ENCODE measurements at places on chromosomes 12 and 14.

GRCh38 chr12:93671044-93671443 lies 6.1 kb upstream of the CRADD start:
- no peaks in the 10 kb centered on the region for H3K36me3 ChIP-seq
- H3K27ac ChIP-seq, result no peak overlapping the region
- DNase-seq, result no peak
- H3K27me3 ChIP-seq, result no peaks in the 10 kb centered on the region

DNA sequence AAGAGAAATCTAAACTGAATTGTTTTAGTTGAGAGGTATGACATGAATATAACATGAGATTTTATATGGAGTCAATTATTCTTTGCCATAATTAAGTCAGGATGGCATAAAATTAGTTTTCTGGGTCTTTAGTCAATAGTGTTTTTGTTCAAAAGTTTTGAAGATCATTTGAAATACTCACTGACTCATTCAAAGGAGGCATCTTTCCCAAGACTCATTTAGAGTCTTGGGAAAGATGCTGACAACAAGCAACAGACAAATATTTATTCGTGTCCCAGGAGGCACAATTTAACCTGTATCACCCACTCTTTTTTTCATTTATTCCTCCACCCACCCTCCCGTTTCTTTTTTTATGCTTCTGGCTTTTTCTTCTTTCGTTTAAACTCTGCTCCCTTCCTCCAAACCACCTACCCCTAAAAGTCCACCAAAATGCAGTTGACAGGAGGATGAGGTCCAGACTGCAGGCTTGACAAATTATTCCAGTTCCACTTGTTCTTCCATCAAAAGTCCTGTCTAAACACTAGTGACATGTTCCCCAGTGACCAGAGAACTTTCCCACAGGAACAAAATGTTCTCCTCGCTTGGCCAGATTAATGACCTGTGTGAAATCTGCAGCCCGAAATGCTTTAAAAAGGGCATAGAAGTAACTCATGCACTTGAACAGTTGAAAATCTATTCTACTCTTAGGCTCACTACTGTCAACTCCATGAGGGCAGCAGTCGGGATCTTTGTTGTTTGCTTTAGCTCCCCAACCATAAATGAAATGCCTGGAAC lies 43.3 kb upstream of the CSRP2 start:
- no peaks in the 10 kb centered on the region for H3K4me1 ChIP-seq
- H3K27me3 ChIP-seq, result no peaks in the 10 kb centered on the region
- H3K4me3 ChIP-seq, result no peak overlapping the region
- no peak overlapping the region for H3K27ac ChIP-seq

DNA sequence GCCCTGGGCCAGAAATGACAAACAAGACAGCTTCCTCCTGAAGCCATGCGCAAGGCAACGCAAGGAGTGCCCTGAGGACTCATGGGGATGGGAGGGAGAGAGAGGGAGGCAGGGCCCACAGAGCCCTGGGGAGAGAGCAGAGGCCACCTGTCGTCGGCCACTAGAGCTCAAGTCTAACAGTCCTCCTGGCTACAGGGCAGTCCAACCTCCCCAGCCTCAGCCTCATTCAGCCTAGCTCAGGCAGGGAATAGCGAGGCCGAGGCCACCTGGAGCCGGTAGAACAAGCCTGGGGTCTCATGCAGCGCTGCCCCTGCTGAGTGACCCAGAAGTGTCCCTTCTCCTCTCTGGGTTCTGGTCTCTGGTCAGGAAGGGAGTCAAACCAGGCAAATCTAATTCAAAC lies 69.5 kb downstream of the BCL11B start:
- H3K4me3 ChIP-seq, result no peak overlapping the region
- no peaks in the 10 kb centered on the region for H3K27me3 ChIP-seq
- no peak overlapping the region for H3K27ac ChIP-seq
- no peaks in the 10 kb centered on the region for H3K4me1 ChIP-seq

GRCh38 chr12:47135578-47135977 lies 55.8 kb upstream of the AMIGO2 start:
- H3K27ac ChIP-seq, result no peak overlapping the region
- H3K27me3 ChIP-seq, result no peaks in the 10 kb centered on the region
- no peaks in the 10 kb centered on the region for H3K36me3 ChIP-seq
- H3K4me3 ChIP-seq, result no peak overlapping the region
- no peaks in the 10 kb centered on the region for H3K4me1 ChIP-seq
- no peak for DNase-seq
